Suprapubic skin (tissue), 4 donors: ENCODE measurements at places on chromosomes 11 and 22.

- no peak for DNase-seq
Measured at GRCh38 chr11:17851697-17852096, 117.1 kb downstream of the KCNC1 start.

GRCh38 chr22:48927591-48927990 is 900.1 kb downstream of the BRD1 start:
- DNase-seq = no peak

- no peak for DNase-seq
Measured at GRCh38 chr11:134333946-134334345, 2.2 kb downstream of the GLB1L2 start.

GRCh38 chr22:50452649-50453048 is 22.2 kb downstream of the SBF1 start:
- no peak for DNase-seq

DNA sequence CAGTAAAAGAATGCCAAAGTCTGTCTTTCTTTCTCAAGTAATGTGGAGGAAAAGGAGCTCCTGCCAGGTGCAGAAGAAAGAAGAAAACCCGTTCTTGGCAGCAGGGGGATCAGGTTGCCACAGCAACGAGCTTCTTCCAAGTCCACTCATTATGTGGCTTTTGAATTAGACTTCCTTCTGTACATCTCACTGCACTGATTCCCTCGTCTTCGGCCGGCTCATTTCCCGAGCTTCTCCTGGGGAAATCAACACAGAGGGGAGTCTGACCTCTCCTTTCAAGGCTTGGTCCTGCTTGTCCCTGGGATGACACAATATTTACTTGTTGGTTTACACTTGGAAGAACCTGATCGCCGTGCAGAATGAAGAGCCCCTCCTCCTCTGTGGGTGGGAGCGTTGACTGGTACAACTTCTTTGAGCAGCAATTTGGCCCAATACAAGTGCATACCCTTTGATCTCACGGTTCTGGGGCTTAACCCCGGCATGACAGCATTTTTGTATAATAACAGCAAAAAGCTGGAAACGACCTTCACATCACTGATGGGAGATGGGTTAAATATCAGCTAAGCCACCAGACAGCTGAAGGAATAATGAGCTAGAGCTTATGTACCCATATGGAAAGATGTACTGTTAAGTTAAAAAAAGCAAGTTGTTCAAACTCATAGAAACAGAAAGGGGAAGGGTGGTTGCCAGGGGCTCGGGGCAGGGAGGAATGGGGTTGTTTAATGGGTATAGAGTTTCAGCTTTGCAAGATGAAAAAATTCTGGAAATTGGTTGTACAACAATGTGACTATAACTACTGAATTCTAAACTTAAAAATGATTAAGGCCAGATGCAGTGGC is 35.4 kb downstream of the MCHR1 start:
- no peak for DNase-seq

DNA sequence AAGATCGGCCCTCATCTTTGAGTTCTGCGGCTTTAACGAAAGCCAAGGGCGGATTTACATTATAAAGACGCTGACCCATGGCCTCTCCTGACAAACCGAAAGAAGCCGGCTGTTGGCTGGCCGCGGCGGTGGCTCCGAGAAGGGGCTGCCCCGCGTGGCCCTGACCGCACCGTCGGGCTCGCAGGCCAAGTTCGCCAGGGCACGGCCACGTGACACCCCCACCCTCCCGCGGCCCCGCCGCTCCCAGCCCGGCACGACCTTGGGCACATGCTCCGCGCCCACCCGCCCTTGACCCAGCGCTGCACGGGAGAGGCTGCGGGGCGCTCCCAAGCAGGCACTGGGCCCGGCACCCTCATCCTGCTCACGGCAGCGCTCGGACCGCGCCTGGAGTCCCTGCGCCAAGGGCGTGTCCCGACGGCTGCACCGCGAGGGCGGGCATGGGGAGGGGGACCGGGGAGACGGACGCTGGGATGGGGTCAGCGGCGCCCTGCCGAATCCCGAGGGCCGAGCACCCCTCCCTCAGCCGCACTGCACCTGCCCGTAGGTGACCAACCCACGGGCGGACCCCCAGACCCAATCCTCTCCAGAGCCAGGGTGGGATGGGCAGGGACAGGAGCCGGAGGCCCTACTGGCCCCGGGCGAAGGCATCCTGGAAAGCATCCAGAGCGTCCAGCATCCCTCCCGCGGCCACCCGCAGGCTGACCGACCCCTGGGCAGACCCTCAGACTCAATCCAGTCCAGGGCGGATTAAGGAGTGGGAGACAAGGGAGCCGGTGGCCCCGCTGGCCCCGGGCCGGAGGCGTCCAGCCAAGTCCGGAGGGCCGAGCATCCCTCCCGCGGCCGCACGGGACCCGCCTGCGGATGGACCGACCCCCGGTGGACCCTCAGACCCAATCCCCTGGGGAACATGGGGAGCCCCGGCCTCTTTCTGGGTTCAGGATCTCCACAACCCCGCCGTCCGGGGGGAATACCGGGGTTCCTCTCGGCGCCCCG is 759 bp downstream of the CPT1A start:
- peak; percentile 79 for DNase-seq

GRCh38 chr11:65288706-65289536 is 25.7 kb upstream of the CDC42EP2 start:
- no peak for DNase-seq

DNA sequence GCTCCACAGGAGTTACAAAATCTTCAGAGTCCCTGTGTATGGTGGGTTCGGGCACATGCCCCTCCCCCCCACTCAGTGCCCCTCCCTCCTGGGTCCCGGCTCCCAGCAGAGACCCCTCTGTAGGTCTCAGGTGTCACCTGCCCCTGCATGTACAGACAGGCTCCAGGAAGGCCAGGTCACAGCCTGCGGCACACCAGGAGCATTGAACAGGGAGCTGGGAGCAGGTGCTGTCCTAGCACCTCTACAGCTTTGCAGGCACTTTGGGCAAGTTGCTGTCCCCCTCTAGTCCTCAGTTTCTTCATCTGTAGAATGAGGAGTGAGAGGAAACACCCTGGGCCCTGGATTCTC is 80.1 kb upstream of the RTL6 start:
- DNase-seq = no peak

DNA sequence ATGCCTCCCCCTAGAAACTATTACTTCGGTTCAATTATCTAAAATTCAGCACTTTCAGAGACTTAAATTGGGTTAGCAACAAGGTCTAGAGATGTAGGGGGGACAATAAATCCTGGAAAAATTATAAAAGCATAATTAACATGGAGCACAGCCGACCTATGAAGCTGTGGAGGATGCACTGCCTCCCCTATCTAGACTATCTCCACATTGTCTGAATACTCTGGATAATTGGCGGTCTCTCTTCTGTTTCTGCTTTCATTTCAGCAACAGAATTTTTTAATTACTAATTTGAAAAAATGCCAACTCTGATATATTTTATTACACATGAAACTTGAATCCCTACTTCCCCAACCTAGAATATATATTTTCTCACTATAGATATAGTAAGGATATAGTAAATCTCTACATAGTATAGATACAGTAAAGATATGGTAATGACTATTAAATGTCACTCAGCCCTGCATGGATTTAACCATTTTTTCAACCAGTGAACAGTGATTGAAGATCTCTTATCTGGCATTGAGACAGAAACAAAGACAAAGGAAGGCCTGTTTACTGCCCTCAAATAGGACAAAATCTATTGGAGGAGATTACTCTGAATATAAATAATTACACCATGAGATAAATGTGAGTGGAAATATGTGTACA is 157.6 kb downstream of the BLID start:
- DNase-seq = no peak

DNA sequence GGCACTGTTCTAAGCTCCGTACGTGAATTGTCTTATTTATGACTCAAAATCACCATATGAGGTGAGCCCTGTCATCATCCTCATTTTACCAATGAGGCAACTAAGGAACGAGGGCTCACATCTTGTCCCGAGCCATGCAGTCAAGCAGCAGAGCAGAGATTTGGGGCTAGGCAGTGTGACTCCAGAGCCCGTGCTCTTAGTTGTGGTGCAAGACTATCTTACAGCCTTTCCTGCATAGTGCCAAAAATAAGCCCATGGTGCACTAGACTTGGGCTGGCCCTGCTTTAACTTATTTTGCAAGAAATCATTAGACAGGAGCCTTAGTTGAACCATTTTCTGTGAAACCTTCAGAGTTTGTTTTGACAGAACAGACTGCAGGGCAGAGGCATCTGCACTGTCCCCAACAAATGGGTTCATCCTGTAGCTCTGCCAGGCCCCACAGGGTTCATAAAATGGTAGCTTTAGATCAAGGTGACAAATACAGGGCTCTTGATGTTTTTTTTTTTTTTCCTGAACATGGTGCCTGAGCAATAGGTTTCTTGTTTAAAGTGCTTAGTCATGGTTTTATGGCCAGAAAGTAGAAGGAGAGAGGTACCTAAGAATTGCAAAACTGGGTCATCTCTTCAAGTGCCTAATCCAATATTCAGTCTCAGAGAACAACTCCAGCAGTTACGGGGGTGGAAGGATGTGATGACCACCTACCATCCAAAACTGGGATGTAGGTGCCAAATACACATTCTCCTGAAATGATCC is 56.6 kb downstream of the BMAL1 start:
- no peak for DNase-seq

DNA sequence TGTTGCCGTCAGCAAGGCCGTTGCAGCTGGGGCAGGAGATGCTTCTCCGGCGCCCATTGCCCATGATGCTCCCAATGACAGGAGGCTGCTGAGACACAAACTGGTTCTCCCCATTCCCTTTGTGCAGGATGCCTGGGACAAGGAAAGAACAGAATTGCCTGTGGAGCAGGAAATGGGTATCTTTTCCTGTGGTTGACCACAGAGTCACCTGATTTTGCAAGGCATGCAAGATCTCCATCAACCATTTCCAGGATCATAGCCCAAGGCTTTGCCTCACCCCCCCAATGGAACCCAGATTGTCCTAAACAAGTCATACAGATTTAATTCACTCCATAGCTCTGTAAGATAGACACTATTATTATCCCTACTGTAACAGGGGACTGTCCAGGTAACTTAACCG is 148.1 kb upstream of the NARS2 start:
- no peak for DNase-seq

DNA sequence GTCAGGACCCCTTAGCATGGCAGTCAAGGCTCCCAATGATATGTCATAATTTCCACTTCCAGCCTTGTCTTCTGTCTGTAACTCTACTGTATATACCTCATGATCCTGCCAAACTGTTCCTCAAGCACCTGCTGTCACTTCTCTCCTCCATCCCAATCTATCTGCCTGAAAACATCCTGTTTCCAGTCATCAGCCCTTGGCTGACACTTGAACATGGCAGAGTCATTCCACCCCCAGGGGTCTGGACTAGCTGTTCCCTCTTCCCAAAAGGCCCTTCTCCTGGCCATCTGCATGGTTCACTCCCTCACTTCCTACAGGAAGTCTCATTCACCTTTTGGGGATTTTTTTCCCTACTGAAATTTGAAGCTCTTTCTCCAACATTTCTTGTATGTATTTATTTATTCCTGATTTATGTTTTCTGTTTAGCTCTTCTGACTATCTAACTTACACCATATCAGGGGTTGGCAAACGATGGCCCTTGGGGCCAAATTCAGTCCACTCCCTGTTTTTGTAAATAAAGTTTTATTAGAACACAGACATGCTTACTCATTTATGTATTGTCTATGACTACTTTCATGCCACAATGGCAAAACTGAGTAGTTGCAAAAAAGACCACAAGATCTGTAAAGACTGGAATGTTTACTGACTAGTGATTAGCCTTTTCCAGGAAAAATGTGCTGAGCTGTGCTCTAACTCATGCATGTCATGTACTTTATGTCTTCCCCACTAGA is 278.4 kb downstream of the KIRREL3 start:
- DNase-seq = no peak

DNA sequence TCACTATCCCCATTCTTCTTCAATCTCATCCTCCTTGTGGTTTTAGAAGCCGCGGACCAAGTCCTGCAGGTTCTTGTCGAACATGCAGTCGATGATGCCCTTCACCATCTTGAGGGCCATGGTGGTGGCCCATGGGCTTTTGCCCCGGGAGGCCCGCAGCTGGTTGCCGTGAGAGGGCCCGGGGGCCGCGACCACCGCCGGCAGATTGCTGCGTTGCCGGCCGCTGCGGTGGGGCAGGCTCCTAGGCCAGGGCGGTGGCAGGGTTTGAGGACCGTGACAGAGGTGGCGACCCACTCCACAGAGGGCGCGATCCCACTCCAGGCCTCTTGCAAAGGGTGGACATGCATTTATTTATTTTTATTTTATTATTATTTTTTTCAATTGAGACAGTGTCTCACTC is 67.0 kb downstream of the APOL5 start:
- no peak for DNase-seq

- DNase-seq = no peak
Measured at GRCh38 chr11:102661040-102661439, 35.9 kb upstream of the MMP20 start.

DNA sequence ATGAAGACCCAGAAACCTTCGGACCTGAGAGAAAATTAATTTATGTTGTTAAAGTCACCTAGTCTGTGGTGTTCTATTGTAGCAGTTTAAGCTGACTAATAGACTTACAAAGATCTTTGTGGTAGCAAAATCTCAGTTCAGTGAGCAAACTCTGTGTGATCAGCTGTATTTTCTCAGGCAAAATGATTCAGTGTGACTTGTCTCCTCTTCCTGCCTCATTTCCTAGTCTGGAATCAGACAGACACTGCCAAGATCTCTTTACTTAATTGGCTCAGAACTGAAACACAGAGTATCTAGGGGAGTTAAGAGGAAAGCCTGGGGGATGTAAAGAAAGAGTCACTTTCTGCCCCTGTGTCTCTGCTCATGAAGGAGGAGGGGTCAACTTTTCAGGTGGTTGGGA is 564.7 kb downstream of the KCNA4 start:
- DNase-seq = no peak

DNA sequence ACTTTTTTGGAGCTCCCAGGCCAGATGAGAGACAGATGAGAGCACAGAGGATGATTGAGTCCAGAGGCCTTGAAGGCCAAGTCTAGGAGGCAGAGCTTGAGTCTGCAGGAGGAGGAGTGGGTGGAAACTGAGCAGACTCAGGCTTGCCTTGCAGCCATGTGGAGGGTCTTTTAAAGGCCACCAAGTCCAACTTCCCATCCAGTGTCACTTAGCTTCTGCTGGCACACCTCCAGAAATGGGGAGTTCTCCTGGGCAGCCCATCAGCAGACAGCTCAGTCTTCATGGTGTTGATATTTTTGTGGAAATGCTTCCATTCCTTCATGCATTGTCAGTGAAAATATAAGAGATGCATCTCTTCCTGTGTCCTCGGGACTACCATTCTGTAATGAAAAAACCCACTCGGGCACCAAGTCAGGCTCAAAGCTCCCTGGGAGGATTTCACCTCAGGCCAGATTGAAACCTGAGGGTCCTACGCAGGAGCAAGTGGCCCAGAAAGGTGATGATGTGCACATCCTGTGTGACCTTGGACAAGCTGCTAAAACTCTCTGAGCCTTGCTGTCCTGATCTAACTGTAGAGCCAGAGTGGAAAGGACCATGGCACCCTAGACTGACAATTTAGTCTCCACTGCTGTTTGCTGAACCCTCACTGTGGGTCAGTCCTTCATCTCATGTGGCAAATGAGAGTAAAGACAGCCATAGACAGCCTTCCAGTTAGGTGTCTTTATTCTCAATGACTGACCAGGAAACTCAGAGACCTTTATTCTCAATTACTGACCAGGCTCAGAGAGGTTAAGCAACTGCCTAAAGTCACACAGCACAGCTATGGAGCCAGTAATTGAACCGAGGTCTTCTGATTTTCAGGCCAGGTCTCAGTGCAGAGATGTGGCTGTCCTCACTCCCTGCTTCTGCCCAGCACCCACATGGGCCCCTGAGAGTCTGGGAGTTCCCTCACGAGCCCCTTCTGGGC is 2.9 kb upstream of the LRRC32 start:
- DNase-seq = no peak
